Activated CD8-positive, alpha-beta T cell treated with anti-CD3 and anti-CD28 coated beads, Interleukin-2, amount 10 ng/mL, durations not matched to agents 7 days and 5 days (primary cell): ENCODE measurements at places on chromosomes 2 and 18. TPM values are rescaled to one million over a fixed set of nuclear protein-coding genes. Genes with fewer than 3 reads are reported as not detected.

Gene CCDC150
- 23.9 TPM for total RNA-seq

Gene PNPT1
- 38.4 TPM for total RNA-seq

Gene NPPC
- total RNA-seq: 1.4 TPM

Gene DSG1
- not detected for total RNA-seq

Gene ANKRD30BL
- not detected for total RNA-seq

Gene CFAP65
- total RNA-seq: not detected

Gene SPATA3
- 0.29 TPM for total RNA-seq

Gene CFC1
- total RNA-seq: not detected
